ENCODE measurements at places on chromosomes 1 and 21.
A peak's percentile ranks its signal among the peaks of the same experiment; 100 is the strongest.

DNA sequence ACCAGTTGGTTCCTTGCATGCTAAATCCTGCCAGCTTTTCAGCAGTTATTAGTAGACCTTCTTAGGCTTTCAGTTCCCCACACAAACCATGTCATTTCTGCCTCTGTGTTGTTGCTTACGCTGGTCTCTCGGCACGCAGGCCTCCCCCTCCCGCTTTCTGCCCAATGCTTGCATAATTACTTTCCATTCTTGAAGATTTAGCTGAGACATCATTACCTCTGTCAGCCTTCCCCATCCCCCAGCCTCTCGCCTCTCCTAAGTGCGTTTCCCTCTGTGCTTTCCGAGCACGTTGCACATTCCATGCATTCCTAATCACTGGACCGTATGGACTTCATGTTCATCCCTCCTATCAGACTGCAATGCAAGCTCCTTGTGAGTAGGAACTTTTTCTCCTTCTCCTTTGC, 26.8 kb downstream of the TSHB start:
- no peak for DNase-seq

- no peak for DNase-seq
Measured at GRCh38 chr1:39328586-39329121, 124.2 kb downstream of the MACF1 start.

DNA sequence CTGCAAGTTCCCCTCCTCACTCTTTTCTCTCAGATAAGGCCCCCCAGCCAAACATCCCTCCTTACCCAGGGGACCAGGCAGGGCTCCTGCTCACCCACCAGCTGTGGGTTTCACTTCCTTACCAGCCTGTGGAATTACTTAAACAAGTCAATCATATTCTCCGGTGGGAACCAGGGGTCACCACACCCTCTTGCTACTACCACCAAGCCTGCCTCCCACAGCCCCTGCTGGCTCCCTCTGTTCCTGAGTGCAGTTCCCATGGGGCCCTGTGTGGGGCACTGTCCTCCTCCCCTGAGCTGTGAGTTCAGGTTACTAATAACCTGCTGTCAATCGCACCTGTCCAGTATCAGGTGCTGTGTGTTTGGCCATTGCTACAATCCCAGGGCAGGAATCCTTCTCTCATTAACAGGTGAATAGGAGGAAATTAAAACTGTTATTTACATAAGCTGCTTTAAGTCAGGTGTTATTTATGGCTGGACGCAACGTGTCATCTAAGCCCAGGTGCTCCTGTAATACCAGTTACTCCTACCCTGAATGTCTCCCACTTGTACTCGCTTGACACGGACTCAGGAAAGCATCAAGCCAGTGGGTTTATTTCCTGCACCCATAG, 53.1 kb upstream of the LBR start:
- peak; percentile 95 for DNase-seq

DNA sequence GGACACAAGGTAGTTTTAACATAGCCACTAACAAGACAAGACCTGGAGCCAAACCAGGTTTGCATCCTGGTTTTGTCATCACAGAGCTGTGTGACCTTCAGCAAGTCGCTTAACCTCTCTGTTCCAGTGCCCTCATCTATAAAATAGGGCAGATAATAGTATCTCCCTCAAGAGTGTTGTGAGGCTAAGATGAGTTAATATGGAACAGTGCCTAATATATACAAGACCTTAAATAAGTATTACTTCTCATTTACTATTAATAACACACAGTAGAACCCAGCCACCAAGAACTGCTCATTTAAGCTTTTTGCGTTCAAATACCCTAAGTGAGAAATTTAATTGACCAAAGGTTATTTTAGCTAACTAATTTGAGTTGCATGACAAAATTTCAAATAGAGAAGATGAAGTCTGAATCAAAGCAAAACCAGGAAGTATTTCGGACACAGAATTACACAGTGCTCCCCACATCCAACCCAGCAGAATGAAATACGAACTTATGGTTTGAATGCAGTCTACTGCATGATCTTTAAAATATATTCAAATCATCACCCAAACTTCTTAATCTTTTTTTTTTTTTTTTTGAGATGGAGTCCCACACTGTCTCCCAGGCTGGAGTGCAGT, 123.9 kb upstream of the KRTAP19-8 start:
- DNase-seq, result no peak

DNA sequence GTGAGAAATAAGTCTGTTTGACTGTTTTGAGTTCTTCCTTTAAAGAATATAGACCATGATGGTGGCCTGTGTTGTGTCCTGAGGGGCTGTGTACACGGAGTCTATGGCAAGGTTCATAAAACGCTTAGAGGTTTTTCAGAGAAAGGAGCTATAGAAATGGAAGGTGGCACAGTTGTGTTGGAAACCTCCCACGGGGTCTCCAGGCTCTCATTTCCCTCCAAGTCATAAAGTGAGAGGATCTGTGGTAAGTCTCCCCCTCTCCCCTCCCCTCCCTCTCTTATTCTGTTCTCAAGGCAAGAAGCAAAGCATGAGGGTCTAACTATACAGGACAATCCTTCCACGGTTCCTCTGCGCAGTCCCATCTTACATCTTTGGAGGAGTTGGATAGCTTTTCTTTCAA, 139.2 kb downstream of the KIF26B start:
- DNase-seq, result no peak

- no peak for DNase-seq
Measured at GRCh38 chr1:159307346-159308020, 5.3 kb downstream of the FCER1A start.

DNA sequence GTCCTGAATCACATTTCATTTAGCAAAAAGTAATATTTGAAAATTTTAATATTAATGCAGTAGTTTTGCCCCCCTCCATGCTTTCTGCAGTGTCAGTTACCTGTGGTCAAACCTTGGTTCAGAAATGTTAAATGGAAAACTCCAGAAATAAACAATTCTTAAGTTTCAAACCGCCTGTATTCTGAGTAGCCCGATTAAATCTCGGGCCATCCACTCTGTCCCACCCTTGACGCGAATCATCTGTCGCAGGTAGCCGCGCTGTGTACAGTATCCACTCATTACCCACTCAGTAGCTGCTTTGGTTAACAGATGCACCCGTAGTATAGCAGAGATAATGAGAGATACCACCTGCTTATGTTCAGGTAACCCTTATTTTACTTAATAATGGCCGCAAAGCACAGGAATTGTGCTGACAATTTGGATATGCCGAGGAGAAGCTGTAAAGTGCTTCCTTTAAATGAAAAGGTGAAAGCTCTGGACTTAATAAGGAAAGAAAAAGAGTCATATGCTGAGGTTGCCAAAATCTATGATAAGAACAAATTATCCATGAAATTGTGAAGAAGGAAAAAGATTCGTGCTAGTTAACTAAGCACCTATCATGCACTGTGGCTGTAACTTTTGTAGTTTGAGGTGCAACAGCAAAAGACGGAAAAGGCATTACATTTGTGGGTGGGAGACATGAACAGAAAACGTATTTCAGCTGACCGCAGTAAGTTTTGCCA, 889 bp upstream of the SCYL3 start:
- peak; percentile 64 for DNase-seq

- DNase-seq, result peak; percentile 88
Measured at GRCh38 chr1:236394879-236395229, 768 bp downstream of the EDARADD start.

DNA sequence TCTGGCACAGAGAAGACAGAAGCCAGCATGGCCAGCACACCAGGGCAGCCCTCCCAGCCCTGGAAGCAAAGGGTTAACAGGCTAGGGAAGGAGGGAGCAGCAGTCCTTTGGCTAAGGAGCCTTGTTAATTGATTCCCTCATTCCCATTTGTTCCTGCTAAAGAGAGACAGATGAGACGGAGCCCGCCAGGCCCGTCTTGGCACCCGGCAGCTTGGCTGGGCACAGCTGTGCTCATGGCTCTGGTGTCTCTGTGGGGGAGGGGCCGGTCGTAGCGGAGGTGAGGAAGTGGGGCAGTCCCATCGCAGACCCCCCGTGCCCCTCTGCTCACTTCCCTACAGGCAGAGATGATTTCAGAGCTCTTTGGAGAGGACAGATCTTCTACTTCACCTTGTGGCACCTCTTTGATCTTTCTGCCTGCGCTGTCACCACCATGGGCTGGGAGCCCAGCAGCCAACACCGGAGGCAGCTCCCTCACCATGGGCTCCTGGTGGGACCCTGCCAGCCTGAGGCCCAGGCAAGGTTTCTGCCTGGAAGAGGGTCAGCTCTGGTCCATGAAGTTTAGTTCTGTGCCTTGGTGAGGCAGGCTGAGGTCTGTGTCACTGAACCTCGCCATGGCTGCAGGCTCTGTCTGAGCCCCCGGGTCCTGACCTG, 38.0 kb downstream of the FOXO6 start:
- peak; percentile 86 for DNase-seq

- no peak for DNase-seq
Measured at GRCh38 chr1:231020816-231021215, 19.2 kb downstream of the FAM89A start.

GRCh38 chr1:77039739-77040138, 172.5 kb downstream of the ST6GALNAC5 start:
- DNase-seq, result peak; percentile 47

- DNase-seq, result no peak
Measured at GRCh38 chr21:25656412-25656811, 17.4 kb downstream of the JAM2 start.

DNA sequence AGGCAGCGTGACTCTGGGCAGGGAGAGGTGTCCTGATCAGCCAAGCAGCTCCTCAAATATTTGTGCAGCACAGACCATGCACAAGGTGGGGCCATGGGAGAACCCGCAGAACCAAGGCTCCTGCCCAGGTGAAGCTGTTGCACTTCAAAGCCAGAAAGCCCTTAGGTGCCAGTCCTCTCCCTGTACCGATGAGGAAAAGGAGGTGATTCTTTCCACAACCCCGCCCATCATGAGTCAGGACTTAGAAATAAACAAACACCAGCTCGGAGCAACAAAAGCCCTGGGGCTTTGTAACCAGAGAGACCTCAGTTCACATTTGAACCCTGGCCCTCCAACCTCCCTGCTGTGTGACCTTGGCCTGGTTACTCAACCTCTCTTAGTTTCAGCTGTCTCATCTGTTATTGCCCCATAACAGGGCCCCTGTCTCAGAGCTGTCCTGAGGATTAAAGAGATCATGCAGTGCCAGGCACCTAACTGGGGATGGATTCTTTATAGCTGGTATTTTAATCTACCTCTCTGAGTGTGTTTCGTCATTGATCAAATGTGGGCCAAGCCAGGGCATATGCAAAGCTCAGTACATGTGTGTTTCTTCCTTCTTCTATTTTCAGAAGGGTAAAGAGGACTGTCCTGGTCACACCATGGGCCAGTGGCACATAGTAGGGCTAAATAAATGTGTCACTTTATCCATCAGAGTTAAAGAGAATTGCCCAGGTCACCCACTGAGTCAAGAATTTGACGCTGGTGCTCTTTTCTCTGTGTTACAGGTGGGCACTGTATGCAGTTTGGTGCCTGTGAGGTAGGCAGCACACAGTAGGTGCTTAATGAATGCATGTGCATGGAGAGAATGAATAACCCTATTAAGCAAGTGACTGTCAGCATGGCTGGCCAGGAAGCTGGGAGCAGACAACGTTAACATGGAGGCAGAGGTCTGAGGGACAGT, 1.4 kb downstream of the LDLRAD1 start:
- peak; percentile 94 for DNase-seq

- peak; percentile 65 for DNase-seq
Measured at GRCh38 chr1:54051933-54052430, 1.0 kb downstream of the TMEM59 start.

DNA sequence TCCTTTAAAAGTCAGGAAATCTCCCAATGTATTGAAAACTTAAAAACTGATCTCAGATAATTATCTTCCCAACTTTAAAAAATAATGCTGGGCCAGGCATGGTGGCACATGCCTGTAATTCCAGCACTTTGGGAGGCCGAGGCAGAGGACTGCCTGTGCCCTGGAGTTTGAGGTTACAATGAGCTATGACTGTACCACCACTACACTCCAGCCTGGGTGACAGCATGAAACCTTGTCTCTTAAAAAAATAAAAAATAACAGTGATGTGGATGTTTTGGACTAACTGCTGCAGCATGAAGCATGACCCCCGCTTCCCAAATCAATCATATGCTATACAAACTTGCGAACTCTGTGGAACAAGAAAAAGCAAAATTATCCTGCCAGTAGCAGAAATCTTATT, 186.3 kb downstream of the RERE start:
- DNase-seq, result no peak

DNA sequence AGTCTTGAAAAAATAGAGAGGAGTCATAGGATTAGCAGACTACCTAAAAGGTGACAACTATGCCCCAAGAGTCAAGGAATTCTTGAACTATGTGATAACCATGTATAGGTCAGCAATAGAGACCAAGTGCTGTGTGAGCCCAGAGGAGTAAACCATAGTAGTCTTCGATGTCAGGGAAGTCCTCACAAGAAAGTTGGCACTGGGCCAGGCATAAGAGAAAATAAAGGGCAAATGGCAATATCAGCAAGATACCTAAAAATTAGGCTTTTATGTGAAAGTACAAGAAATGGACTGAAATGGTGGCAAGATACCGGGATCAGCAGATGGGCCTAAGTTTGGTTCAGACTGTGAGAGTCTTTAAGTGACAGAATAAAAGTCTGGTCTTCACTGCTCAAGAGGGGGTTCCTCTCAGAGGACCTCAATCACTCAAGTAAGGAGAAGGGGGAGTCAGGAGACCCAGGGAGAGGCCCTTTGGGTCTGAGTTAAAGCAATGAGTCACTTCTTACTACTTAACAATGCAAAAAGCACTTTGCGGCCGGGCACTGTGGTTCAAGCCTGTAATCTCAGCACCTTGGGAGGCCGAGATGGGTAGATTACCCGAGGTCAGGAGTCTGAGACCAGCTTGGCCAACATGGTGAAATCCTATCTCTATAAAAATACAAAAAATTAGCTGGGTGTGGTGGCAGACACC, 95.0 kb downstream of the TEX35 start:
- DNase-seq, result no peak
